Chondrocyte (in vitro differentiated cells): ENCODE measurements at places on chromosomes 3 and 15.

- DNase-seq, result no peak
These were observed 5.3 kb downstream of the CRELD1 start for GRCh38 chr3:9938966-9939365.

DNA sequence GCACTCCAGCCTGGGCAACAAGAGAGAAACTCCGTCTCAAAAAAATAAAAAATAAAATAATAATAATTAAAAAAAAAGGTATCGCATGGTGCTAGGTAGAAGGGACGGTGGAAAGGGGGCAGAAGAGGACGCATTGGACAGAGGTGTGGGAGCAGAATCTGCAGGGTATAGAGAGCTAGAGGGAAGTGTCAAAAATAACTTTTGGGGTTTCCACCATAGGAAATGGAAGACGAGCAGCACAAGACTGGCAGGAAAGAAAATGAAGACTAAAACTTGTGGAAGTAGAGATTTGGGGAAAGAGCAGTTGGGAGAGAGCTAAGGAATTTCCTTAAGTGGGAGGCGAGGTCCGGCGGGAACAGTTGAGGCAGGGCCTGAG, 585 bp upstream of the MKRN2 start:
- DNase-seq, result no peak

- DNase-seq, result no peak
These were observed 103.5 kb downstream of the SEMA6D start for GRCh38 chr15:47820747-47821319.

DNA sequence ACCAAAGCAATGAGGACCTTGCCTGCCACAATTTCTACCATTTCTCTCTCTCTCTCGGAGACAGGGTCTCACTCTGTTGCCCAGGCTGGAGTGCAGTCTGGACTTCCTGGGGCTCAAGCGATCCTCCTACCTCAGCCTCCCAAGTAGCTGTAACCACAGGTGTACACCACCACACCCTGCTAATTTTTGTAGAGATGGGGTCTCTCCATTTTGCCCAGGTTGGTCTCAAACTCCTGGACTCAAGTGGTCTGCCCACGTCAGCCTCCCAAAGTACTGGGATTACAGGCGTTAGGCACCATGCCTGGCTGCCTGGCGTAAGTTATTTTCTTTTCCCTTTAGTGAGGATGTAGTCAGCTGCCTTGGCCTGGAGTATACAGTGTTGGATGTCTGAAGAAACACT, 37.7 kb upstream of the INO80 start:
- no peak for DNase-seq

- DNase-seq, result no peak
These were observed 167.6 kb downstream of the ECT2 start for GRCh38 chr3:172918165-172918564.
